ENCODE measurements at places on chromosomes 7 and 10. TPM values are rescaled to one million over a fixed set of nuclear protein-coding genes. Genes with fewer than 3 reads are reported as not detected.

DNA sequence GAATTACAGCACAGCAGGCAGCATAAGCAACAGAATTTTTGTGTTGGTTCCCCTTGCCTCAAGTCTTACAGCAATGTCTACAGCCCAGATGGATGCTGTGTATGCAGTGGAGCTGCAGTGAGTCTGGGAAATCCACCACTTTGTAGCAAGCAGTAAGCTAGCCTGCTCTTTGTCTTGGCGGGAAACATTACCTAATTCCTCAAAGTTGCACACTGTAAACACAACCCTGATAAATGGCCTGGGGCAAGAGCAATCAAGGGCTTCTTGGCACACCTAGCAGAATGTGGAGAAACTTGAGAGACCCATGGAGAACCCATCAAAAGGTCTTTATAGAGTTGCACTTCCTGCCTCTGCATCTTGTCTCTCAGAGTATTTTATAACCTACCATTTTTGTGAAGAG lies 102.0 kb upstream of the FOXP2 start:
- no peak for DNase-seq

- no peak for DNase-seq
Observed at GRCh38 chr7:84612981-84613681, 418.5 kb upstream of the SEMA3A start.

- DNase-seq = no peak
Observed at GRCh38 chr10:12825260-12825849, 176.2 kb downstream of the CCDC3 start.

The LRMDA gene
- total RNA-seq = 16.6 TPM

DNA sequence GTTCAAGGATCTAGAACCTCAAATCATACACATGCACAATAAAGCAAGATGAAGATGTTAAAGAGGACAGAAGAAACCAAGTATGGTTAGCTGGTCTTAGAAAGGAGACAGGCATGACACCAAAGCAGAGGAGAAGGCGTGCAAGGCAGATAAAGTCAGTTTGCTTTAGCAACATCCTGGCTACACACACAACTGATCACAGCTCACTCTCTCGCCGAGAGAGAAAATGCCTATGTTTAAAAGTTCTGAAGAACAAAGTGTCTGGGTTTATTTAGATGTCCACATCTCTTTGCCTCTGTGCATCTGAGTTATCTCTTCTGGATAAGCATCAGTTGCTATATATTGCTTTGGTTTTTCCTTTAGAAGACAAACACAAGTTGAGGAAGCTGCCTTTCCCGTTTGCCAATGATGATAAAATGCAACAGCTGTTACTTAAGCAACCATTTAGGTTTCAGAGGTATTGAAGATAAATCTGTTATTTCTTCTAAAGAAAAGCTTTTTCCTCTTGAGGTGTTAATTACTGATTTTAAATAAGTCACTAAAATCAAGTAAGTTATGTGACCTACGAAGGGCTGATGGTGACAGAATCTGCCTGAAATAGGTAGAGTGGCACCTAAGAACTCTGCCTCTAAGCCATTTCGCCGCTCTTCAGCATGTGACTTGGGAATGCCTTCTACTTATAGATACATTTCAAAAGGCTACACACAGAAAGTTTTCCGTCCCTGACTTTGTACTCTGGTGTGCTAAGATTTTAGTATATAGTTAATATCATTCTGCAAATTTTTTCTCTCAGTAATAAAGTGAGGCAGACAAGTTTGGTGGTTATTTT lies 146.2 kb upstream of the ASAH2 start:
- DNase-seq = no peak

- DNase-seq = no peak
Observed at GRCh38 chr7:149477494-149478443, 16.9 kb upstream of the ZNF777 start.

Measured in sciatic nerve (tissue), 2 donors.